Immature natural killer cell (primary cell): ENCODE measurements at places on chromosomes 6 and 20. TPM values are rescaled to one million over a fixed set of nuclear protein-coding genes. Genes with fewer than 3 reads are reported as not detected.

DNA sequence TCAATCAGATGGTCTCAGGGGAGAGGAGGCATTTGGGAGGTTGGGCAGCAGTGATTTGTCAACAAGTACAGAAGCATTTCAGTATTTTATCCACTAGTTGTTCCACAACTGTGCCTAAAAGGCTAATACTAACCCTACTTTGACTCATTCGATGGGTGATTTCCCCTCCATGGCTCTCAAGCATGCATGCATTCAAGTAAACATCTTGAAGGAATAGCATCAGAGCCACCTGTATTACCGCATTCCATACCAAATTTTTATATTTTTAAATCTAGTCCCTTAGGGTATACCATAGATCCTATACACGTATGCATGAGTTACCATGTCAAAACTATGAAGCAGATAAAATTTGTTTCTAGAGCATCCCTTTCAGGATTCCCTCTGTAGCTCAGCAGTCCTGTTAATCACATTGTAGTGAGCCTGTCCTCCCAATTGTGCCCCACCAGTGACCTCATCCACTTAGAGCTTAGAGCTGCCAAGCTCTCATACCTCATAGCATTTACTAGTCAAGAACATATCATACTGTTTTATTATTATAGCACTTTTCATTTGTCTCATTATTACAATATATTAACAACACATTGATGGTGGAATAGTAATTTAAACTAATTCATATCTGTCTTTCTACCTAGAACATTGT is 213.8 kb downstream of the LAMA2 start:
- DNase-seq: no peak

Gene DEFB115
- not detected for polyA plus RNA-seq

GRCh38 chr20:54085910-54086309 is 15.5 kb upstream of the BCAS1 start:
- DNase-seq: no peak

DNA sequence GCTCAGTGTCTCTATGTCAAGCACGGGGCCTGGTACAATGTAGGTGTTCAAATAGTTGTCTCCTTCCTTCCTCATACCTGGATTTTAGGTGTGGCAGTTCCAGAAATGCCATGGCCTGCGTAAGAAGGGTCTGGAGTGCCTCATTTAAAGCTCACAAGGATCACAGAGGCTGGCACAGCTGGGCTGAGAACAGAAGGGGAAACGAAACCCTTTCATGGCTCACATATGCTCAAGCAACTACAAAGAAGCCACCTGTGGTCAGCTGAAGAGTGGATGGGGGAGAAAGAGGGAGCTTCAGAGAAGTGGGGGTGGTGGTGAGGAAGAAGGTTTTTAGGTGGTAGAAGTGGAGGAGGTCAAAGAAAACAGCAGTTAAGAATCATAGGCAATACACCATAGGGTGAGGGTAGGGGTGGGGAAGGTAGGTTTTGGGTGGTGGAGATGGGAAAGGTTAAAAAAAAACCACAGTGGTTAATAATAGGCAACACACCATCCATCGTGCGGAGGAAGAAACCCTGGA is 17.0 kb upstream of the TOP1 start:
- no peak for DNase-seq

DNA sequence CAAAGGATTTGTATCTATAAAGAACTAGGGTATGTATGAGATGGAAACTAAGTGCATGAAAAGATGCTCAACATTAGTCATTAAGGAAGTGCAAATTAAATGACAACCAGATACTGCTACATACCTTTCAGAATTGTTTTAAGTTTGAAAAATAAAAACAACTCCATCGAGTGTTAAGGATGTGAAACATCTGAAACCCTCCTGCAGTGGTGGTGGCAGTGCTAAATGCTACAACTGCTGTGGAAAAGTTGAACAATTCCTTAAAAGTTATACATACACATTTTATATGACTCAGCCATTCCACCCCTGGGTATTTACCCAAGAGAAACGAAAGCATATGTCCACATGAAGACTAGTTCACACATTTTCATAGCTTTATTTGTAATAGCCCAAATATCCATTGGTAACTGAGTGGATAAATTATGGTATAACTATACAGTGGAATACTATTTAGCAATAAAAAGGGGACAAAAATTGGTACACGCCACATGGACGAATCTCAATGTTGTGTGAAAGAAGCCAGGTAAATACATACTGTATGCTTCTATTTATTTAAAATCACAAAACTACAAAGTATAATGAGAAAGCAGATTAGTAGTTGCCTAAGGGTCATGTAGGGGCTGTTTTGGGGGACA is 10.6 kb downstream of the ARMH2 start:
- DNase-seq: no peak

DNA sequence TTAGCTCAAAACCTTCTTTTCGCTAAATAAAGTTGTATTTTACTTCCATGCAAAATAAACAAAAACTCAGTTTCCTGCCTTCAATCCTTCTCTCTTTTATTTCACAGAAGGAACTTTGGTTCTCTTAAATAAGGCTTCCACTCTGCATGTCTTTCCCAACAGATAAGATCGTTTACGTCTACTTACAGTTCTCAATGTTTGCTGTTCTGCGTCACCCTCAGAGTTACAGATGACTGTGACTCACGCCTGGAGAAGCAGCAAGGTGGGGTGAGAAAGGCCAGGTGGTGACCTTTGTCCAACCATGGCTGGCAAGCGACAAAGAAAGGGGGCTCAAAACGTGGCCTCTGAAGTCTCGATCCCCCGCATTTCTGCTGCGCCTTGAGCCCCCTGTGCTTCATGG is 51.4 kb upstream of the RPS6KA2 start:
- no peak for DNase-seq

DNA sequence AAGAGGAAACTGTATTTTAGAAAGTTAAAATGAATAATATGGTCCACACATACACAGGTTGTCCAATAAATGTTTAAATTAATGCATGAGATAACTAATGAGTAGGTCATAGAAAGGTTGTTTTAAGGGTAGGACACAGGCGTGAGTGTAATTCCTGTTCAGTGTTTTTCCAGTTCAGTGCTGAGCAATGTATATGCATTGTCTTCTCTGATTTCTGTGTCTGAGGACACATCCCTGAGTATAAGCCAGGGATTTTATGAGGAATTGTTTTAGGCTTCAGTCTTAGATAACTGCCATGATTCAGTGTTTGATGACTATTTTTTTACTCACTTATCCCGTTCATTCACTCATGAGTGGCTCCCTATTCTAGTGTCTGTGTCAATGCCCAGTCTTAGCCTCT is 298.5 kb upstream of the TBX18 start:
- no peak for DNase-seq

Gene PPIL4
- 5.2 TPM for polyA plus RNA-seq

Gene HTR1B
- polyA plus RNA-seq: not detected

DNA sequence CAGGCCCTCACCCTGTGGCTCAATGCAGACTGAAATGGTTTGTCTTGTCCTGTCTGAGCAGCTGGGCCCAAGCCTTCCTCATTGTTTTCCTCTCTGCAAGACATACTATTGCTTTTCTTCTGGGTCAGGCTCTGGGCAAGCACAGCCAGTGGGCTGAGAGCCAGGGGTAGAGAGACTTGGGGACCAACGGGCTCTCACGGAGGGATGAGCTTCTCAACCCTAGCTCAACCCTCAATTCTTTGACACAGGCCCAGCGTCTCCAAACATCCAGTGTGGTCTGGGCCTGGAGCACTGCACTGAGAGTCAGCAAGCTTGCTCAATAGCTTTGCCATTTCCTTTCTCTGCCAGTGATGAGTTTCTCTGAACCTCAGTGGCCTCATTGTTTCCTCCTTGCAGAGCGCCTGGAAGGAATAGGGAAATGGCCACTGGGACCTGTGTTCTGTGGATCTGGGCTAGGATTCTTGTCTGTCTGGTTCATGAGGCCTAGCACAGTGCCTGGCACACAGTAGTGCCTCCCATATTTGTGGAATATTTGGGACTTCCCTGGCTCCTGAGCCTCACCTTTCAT is 9.3 kb downstream of the ANGPT4 start:
- no peak for DNase-seq

DNA sequence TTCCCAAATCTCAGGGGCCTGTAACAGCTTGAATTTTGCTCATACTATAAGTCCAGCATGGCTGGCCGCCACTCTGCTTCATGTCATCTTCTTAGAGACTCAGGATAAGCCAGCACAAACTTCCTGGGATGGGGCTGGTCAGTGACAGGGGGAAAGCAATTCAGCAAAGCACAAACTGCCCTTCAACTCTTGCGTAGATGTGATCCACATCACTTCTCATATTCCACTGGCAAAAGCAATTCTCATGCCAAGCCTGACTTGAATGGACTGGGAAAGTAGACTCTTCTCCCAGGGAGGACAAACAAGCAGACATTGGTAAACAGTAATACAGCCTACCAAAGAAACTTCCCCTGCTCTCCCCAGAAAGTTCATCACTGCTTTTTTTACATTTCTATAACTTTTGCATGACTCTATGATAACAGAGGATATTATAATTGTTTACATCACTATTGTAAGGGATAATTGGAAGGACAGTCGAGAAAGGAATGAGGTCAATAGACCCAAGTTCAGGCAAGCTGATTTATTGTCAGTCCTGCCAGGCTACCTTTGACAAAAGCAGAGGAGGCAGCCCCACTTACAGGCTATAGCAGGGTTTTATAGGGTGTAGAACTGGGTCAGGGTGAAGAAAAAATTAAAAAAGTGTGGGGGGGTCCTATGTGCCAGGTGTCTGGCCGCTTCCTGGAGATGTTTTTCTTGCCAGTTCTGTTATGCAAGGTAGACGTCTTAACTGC is 37.4 kb downstream of the RBM24 start:
- DNase-seq: no peak
